ENCODE measurements at places on chromosomes 2 and 18. TPM values are rescaled to one million over a fixed set of nuclear protein-coding genes. Genes with fewer than 3 reads are reported as not detected.

DNA sequence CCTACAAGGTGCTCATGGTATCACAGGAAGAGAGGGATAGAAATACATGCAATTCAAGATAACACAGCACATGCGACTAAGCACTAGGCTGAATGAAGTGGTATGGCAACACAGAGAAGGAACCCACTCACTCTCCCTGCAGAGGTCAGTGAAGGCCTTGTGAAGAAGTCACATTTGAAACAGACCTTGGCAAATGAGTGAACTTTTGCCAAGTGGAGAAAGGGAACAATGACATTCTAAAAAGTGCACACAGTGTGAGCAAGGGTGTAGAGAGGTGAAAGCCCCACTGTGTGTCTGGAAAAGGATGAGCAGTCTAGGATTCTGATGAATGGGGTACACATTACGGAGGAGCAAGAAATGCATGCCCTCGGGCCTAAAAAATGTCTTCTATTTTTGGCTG lies 23.3 kb downstream of the KLF7 start:
- DNase-seq = no peak
- H3K27ac ChIP-seq = no peak overlapping the region
- H3K36me3 ChIP-seq = peaks cover 10% of the 10 kb centered on the region
- H3K4me3 ChIP-seq = no peak overlapping the region
- peaks cover 16% of the 10 kb centered on the region for H3K4me1 ChIP-seq
- no peaks in the 10 kb centered on the region for H3K27me3 ChIP-seq

- H3K27me3 ChIP-seq = no peaks in the 10 kb centered on the region
- DNase-seq = no peak
- no peak overlapping the region for H3K27ac ChIP-seq
- H3K4me3 ChIP-seq = no peak overlapping the region
- peaks cover 30% of the 10 kb centered on the region for H3K4me1 ChIP-seq
- peaks cover 3% of the 10 kb centered on the region for H3K36me3 ChIP-seq
These were observed 10.0 kb downstream of the KLF7 start for GRCh38 chr2:207155516-207156444.

DNA sequence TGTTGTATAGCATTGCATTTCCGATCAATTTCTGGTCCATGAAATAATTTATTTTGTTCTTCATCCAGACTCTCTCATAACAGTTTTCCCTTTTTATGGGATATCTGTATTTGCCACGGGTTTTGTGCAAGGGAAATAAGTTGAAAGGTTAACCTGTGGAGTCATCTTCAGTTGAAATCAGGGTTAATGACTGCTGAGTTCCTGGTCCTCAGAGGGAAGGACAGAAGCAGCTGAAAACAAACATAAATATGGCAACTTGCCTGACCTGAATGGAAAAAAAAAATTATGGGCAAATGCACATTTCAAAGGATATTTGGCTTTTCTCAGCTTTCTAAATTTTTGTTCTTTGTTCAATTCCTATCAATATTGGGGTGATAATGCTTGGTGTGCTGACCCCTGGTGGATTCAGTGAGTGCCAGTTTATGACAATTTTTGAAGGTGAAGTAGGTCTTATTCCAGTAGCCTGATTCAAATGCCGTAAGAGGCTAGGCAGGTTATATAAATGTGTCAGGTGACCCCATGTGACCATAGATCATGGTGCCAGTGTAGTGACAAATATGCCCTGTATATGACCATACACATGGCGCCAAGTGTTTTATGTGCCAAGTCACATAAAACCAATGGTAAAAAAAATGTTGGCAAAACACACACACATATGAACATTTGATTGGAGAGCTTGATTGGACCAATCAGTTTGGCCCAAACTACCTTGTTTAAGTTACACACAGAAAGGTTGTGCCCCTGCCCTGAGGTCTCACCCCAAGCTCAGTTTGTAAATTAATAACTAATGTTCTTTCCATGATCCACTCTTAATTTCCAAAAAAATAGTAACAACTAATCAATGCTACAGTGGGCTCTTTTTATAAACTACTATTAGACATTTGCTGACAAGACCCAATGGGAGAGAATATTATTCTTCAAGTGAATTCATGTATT lies 47.6 kb upstream of the FAM124B start:
- H3K4me1 ChIP-seq = no peaks in the 10 kb centered on the region
- no peak overlapping the region for H3K27ac ChIP-seq
- peaks cover 1% of the 10 kb centered on the region for H3K27me3 ChIP-seq
- DNase-seq = no peak

- no peak overlapping the region for H3K27ac ChIP-seq
- H3K4me3 ChIP-seq = no peak overlapping the region
- no peaks in the 10 kb centered on the region for H3K4me1 ChIP-seq
- peaks cover 2% of the 10 kb centered on the region for H3K27me3 ChIP-seq
These were observed 86.7 kb downstream of the C18orf54 start for GRCh38 chr18:54444319-54444914.

- DNase-seq = peak; percentile 4
- H3K4me1 ChIP-seq = no peaks in the 10 kb centered on the region
- H3K27me3 ChIP-seq = peaks cover 13% of the 10 kb centered on the region
- H3K27ac ChIP-seq = no peak overlapping the region
- no peak overlapping the region for H3K4me3 ChIP-seq
- no peaks in the 10 kb centered on the region for H3K36me3 ChIP-seq
These were observed 29.0 kb downstream of the SERPINB5 start for GRCh38 chr18:63505566-63506335.

DNA sequence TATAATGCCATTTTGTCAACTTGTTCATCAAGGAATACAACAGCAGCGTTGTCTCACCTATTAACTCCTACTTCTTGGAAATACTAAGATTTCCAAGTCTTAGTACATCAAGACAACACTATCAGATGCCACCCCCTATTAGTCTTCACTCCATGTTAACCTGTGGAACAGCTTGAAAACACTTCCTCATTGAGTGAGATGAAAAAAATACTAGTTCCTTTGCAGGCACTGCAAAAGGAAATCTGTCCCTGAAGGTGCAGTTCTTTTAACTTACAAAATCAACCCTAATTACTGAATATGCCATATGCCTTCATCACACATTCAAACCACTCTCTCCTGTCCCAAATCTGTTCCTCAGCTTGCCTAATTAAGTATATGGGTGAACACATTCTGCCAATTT lies 4.0 kb downstream of the CWC22 start:
- DNase-seq = no peak
- no peaks in the 10 kb centered on the region for H3K27me3 ChIP-seq
- no peak overlapping the region for H3K4me3 ChIP-seq
- H3K4me1 ChIP-seq = no peaks in the 10 kb centered on the region
- no peak overlapping the region for H3K27ac ChIP-seq
- H3K36me3 ChIP-seq = no peaks in the 10 kb centered on the region

LYPD6B gene
- not detected for total RNA-seq

ZBTB7C gene
- not detected for total RNA-seq

All from IMR-90 (cell line).